ENCODE measurements at places on chromosomes 3 and 15. TPM values are rescaled to one million over a fixed set of nuclear protein-coding genes. Genes with fewer than 3 reads are reported as not detected.

The HGD gene
- total RNA-seq = not detected

The GAP43 gene
- not detected for total RNA-seq

The SELENOK gene
- total RNA-seq = 101 TPM

The CCDC39 gene
- 0.22 TPM for total RNA-seq

The C3orf20 gene
- not detected for total RNA-seq

The ETV5 gene
- 9.7 TPM for total RNA-seq

The KIF15 gene
- total RNA-seq = 2.5 TPM

The C3orf22 gene
- total RNA-seq = not detected

The P2RY1 gene
- 5.9 TPM for total RNA-seq

The AADACL2 gene
- 0.49 TPM for total RNA-seq

The MYLK gene
- 76.6 TPM for total RNA-seq

The MTMR10 gene
- 47.1 TPM for total RNA-seq

Data from subcutaneous adipose tissue (tissue), 4 donors.